Melanocyte of skin (primary cell): ENCODE measurements at places on chromosomes 12 and 14. TPM values are rescaled to one million over a fixed set of nuclear protein-coding genes. Genes with fewer than 3 reads are reported as not detected.

LRRK2 gene
- total RNA-seq, result 16.7 and 19.9 TPM in 2 replicates

MYL6 gene
- total RNA-seq, result 911 and 1,220 TPM in 2 replicates

PSMB5 gene
- total RNA-seq, result 208 and 216 TPM in 2 replicates

RND1 gene
- 0.33 TPM in 1 of 2 replicates, not detected in the other for total RNA-seq

CACNB3 gene
- 5.5 and 8.4 TPM in 2 replicates for total RNA-seq

STAC3 gene
- 0.36 and 0.69 TPM in 2 replicates for total RNA-seq

ANO4 gene
- total RNA-seq, result 1.7 and 2.5 TPM in 2 replicates

B3GNT4 gene
- 1.7 TPM in 1 of 2 replicates, not detected in the other for total RNA-seq

CLMN gene
- 8.6 and 17.4 TPM in 2 replicates for total RNA-seq

GRIN2B gene
- under 0.01 and 0.73 TPM in 2 replicates for total RNA-seq

KRT6C gene
- total RNA-seq, result not detected in 2 replicates
